NCI-H1048 (cell line): ENCODE measurements at places on chromosomes 3 and 15.

GRCh38 chr3:71831599-71831998 lies 46.7 kb upstream of the PROK2 start:
- DNase-seq: no peak

- DNase-seq: no peak
Observed at GRCh38 chr15:64574301-64575017, 114.1 kb downstream of the ZNF609 start.

DNA sequence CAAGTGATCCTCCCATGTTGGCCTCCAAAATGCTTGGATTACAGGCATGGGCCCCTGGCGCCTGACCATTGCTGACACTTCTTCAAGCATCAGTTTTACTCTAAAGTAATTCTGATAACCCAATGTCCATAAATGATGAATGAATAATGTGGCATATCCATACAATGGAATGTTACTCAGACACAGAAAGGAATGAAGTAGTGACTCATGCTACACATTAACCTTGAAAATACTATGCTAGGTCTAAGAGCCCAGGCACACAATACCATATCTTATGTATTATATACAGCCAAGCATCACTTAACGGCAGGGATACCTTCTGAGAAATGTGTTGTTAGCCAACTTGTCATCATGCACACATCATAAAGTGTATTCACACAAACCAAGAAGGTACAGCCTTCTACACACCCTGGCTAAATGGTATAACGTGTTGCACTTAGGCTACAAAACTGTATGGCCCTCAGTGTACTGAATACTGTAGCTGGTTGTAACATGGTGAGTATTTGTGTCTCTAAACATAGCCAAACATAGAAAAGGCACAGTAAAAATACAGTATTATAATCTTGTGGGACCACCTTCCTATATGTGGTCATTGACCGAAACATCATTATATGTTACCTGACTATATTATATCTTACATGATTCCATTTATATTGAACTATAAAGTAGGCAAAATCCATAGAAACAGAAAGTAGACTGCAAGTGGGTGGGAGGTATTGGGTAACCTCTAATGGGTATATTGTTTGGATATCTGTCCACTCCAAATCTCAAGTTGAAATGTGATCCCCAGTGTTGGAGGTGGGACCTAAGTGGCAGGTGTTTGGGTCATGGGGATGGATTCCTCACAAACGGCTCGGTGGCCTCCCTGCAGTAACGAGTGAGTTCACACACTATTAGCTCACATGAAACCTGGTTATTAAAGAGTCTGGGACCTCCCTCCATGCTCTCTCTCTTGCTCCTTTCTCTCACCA lies 31.4 kb downstream of the MKRN2 start:
- no peak for DNase-seq

- no peak for DNase-seq
Observed at GRCh38 chr3:162369306-162369705, 872.7 kb downstream of the OTOL1 start.

- DNase-seq: no peak
Observed at GRCh38 chr3:122986693-122987179, 40.8 kb downstream of the SEMA5B start.

- no peak for DNase-seq
Observed at GRCh38 chr3:171121801-171122200, 95.3 kb upstream of the SLC2A2 start.

DNA sequence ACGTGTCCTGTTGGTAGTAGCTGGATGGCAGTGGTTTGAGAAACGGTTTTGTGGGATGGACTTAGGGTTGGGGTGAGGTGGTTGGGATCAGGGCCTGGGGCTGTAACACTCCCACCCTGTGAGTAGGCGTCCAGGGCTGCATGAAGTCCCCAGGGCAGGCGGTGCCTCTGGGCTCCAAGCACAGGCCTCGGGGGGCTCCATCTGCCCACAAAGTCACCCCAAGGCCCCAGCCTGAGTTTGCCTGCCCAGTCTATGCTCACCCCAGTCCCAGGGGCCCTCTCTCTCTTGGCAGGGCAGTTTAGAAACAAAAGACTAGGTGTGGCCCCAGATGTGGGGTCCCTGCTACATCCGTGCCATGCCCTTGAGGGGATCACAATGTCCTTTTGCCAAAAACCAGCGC lies 86.9 kb upstream of the PRR23E start:
- no peak for DNase-seq

GRCh38 chr3:24310887-24311286 lies 183.8 kb downstream of the THRB start:
- no peak for DNase-seq

DNA sequence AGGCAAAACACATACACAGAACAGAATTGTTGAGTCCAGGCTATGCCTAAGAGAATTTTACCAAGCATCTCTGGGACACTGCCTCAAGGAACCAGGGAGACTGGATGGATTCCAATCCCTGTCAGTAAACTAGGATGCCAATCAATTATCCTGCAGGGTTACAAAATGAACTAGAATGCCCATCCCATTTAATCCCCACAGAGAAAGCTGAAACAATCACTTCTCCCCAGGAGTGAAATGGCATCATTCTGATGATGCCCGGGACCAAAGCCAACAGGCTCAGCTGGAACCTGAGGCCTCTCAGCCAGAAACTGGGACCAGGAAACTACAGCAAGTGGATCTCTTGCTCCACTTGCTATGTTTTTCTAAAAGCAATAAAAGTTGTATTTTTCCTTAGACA lies 130.0 kb upstream of the TJP1 start:
- no peak for DNase-seq

- DNase-seq: no peak
Observed at GRCh38 chr3:42632146-42632545, 21.4 kb upstream of the ZBTB47 start.

DNA sequence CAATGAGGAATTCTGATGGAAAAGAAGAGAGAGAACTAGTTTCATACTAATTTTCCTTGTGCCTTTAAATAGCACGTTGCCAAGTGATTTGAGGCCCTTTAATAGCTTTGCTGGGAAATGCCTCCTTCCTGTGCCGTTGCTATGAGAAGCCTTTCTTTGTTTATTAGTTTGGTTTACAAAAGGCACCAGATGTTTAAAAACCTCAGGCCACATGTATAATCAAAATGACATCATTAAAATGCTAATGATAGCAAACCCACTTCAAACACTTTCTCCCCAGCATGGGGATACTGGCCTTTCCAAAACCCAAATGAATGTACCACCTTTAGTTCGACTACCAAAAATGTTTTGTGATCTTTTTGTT lies 50.0 kb upstream of the TBC1D23 start:
- DNase-seq: no peak

GRCh38 chr15:78619022-78619950 lies 1.5 kb downstream of the CHRNA3 start:
- no peak for DNase-seq

- peak; percentile 27 for DNase-seq
Observed at GRCh38 chr3:58307639-58308215, 1.4 kb downstream of the HTD2 start.

DNA sequence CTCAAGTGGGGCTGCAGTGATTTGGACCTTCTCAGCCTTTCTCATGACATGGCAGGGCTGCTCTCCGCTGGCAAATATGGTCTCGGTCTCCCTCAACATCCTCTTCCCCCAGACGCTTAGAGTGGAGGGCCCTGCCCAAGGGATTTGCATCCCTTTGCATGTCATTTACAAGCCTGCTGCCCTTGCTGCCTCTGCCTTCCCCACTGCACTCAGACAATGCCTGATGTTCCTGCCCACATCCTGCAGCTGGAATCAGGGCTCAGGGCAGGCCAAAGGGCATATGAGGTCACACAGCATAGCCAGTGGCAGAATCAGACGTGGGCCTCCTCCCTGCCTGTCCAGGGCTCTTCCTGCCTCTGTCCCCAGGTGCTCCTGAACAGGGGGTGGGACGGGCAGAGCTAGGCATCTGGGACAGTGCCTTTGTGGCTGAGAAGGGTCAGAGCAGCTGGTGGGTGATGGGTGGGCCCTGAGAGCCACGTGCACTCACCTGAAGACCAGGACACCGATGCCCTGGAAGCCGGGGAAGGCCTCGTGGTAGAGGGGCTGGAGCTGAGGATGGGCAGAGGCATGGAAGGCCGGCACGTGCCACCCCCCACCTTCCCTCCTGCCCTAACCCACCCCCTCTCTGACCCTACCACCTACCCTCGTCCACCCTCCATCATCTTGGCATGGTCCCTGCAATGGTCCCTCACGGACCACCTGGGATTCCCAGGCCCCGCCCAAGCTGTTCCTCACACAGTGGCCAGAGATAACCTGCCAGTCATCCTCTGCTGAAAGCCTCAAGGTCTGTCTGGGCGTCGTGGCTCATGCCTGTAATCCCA lies 27.4 kb upstream of the GOLGA6C start:
- DNase-seq: no peak

GRCh38 chr3:9398700-9399336 lies 1.4 kb downstream of the SETD5 start:
- DNase-seq: no peak

GRCh38 chr15:89303986-89304385 lies 30.6 kb downstream of the POLG start:
- DNase-seq: no peak

DNA sequence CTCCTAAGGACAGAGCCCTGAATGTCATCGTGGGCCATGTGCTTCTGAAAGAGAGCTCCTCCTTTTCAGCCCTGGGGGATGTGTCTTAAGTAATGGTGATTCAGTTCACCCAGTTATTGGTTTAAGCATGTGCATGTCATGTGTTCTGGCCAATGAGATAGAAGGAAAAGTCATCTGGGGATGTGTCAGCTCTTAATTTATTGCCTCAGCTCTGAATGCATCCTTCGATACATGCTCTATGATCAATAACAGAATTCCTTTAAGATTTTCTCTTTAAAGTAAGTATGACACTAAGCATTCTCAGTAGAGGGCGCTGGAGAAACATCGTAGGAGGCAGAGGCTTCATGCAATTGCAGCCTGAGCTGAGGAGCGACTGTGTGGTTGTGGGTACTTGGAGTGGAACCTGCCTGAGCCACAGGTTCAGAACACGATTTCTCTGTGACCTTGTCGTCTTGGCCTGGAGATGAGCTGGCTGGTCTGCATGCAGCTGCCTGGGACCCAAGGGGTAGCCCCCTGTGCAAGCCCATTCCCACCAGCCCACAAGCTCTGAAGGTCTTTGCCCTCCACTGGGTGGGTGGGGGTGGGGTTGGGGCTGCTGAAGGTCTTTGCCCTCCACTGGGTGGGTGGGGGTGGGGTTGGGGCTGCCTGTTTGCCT lies 69.5 kb downstream of the C3orf38 start:
- peak; percentile 13 for DNase-seq

GRCh38 chr15:68606375-68606774 lies 27.6 kb downstream of the CORO2B start:
- DNase-seq: no peak

- DNase-seq: peak; percentile 11
Observed at GRCh38 chr3:118501152-118501551, 533.5 kb downstream of the IGSF11 start.

GRCh38 chr3:42012935-42013690 lies 51.2 kb upstream of the ULK4 start:
- DNase-seq: no peak

DNA sequence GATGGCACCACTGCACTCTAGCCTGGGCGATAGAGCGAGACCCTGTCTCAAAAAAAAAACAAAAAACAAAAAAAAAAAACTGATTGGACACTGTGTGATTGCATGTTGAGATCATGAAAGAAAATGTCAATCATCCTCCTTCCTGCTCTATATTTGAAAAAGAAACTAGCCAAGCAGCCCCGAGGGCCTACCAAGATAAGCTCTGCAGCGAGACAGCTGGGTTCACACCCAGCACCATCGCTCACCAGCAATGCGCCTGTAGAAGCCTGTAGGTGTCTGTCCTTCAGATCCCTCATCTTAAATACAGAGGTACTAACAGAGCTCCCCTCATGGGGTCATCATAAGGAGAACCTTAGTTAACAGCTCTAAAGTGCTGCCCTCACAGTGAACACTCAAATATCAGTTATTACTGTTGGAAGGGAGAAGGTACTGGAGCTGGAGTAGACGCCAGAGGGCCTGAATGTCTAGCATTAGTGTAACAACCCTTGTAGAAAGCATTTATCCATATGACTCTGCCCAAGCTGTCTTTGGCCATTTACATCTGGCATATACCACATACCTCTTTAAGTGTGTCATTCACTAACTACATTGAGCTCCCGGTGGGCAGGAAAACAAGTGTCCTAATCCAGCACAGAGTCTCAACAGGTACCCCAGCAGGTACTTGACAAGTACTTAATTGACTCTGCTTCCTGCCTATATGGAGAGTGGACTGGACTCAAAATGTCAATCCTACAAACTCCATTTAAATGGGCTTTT lies 22.9 kb downstream of the MYLK start:
- no peak for DNase-seq

DNA sequence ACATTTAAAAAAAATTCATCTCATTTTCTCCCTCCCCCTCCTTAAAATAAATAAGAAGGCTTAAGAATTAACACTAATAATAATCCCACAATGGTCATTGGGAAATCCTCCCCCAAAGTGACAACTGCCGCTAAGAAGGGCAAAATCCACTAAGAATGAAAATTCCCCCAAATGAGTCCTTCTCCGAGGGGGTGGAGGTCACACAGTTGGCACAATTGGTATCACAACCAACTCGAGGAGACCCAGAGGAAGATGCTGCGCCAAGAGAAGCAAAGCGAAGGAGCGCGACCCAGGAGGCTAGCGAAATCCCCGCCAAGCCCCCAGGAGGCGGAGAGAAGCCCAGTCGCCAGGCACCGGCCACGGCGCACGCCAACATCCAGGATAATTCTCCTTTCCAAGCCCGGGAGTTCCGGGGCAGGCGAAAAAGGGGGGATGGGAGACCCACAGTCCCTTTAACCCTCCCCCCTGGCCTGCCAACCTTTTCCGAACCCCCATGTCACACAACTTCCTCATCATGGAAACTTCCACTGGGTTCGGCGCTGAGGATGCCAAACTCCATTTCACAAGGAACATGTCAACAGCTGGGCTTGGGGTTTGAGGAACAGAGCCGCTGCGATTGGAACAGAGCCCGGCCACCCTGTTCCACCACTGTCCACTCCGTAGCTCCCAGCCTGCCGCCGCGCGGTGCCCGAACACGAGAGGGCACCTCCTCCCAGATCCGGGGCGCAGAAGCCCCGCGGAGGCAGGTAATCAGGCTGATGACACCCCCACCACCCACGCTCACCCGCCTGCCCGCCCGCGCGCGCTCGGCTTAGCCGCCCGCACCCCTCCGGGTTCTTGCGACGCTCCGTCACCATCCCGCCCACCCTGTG lies 668 bp downstream of the THRB start:
- no peak for DNase-seq

DNA sequence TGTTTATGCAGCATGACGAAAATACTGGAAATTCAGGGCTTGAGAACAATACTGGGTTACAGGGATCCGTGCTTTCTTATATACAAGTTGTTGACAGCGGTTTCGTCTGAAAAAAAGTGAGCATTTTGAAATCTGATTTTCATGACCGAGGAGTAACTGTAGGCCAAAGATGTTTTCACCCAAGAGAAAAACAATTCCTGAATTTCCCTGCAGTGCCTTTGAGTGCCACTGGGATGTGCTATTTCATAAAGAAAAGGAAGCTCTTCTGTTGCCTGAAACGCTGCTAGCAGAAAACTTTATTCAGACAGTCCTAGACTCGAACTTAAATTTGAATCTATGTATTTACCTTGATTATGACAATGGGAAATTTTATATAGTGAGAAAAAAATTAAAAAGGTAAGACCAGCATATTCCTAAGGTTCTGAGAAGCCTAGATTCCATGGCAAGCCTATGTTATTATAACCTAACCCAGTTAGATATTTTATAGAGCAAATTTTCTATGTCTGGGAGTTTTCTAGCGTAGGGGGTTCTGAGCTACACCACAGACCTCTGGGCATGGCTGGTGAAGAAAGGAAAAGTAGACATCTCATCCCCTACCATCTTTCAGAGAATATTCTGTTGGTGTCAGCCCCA lies 30.2 kb downstream of the KCNAB1 start:
- peak; percentile 15 for DNase-seq

GRCh38 chr3:44962621-44963393 lies 13.2 kb downstream of the ZDHHC3 start:
- DNase-seq: no peak

GRCh38 chr3:16512435-16513140 lies 911 bp downstream of the RFTN1 start:
- DNase-seq: no peak
